ENCODE measurements at places on chromosomes 7 and 10.

- DNase-seq: no peak
These were observed 263.5 kb downstream of the ADARB2 start for GRCh38 chr10:1473874-1474273.

- DNase-seq: peak; percentile 55
These were observed 85.9 kb upstream of the MKI67 start for GRCh38 chr10:128211953-128212727.

DNA sequence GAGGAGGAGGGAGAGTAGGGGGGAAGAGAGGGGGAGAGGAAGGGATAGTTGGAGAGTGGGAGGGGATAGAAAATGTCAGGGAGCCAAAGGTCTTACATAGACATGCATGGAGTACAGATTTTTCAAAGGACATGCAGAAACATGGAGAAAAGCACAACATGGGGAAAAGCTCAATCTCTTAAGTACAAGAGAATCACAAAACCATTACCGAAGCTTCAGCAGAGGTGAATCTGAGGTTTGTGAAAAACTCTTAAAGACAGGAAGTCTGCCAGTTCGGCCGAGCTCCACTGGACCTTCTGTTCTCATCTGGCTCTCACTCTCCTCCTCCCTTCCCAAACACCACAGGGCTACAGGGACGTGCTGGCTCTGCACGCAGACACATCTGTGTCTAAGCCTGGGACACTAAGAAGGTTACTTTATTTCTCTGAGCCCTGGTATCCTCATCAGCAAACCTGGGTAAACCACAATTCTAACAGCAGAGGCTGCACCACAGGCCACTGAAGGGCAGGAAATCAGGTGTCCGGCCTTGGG, 133.9 kb downstream of the COBL start:
- no peak for DNase-seq

DNA sequence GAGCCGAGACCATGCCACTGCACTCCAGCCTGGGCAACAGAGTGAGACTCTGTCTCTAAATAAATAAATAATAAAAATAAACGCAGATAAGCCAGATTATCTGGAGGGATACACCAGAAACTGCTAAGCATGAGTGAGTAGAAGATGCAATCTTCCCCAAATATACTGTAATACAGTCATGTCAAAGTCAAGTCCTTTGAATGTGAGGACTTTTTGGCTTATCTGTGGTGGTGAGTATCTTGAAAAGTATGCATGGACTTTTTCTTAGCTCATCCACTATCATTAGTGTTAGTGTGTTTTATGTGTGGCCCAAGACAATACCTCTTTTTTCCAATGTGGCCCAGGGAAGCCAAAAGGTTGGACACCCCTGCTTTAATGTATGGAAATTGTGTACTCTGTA, 44.7 kb upstream of the PITRM1 start:
- DNase-seq: no peak

DNA sequence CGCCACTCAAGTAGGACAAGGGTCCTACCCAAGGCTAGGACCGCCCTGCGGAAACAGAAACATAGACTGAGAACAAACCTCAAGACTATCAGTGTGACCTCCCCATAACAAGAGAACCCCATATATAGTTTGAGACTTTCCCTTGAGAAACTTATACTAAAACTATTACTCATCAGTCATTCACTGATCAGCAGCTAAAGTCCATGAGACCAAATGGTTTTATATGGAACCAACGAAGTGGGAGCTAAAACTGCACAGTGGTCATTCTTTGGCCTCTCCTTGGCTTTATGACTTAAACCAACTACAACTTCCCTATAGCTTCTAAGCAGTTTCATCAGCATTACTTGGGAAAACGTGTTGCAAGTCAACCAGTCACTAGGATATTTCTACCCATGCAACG, 13.7 kb upstream of the ZSCAN21 start:
- DNase-seq: no peak

DNA sequence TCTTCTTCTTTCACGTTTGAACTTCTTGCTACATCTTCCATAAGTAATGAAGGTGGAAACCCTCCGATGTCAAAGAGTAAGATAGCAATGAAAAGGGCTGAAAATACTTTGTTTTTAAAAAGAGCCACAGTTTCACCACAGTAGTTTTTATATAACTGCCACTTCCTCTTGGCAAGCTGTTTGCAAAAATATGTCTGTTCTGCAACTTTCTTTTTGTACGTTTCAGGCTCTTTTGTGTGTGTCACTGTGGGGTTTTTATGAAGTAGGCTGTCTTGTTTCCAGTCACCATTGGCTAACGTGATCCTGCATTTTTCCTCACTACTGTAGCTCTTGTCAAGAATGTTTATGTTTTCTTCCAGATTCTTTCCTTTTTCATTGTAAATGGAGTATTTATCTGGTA, 55.6 kb downstream of the SLC16A9 start:
- DNase-seq: no peak

GRCh38 chr7:42194238-42194637, 42.8 kb downstream of the GLI3 start:
- no peak for DNase-seq
